A172 (cell line): ENCODE measurements at places on chromosomes 6 and 20. TPM values are rescaled to one million over a fixed set of nuclear protein-coding genes. Genes with fewer than 3 reads are reported as not detected.

The TNFAIP3 gene
- total RNA-seq = 1.2 and 1.6 TPM in 2 replicates

The RIMS1 gene
- not detected in 2 replicates for total RNA-seq

The TINAG gene
- total RNA-seq = not detected in 2 replicates

The HTR1E gene
- total RNA-seq = not detected in 2 replicates

The TCF19 gene
- 62.6 and 68.5 TPM in 2 replicates for total RNA-seq

The CCN6 gene
- not detected in 2 replicates for total RNA-seq

The OPN5 gene
- not detected in 2 replicates for total RNA-seq

The OOEP gene
- not detected in 2 replicates for total RNA-seq

The PYGB gene
- total RNA-seq = 91.8 and 118 TPM in 2 replicates

The CLIC5 gene
- total RNA-seq = not detected in 2 replicates

The KHDRBS2 gene
- total RNA-seq = not detected in 2 replicates

The GPR31 gene
- not detected in 2 replicates for total RNA-seq

The FGD2 gene
- not detected in 2 replicates for total RNA-seq

The KDM1B gene
- 9.3 and 11.2 TPM in 2 replicates for total RNA-seq

The ACOT8 gene
- 60.9 and 71.1 TPM in 2 replicates for total RNA-seq

The AGPAT1 gene
- 29.6 and 36.2 TPM in 2 replicates for total RNA-seq

The PACSIN1 gene
- 0.31 TPM in 1 of 2 replicates, not detected in the other for total RNA-seq

The TRAPPC3L gene
- not detected in 2 replicates for total RNA-seq

The CALHM4 gene
- not detected in 2 replicates for total RNA-seq

The CST11 gene
- total RNA-seq = not detected in 2 replicates

The NOTCH4 gene
- total RNA-seq = 0.81 and 1.6 TPM in 2 replicates

The ECT2L gene
- not detected in 2 replicates for total RNA-seq

The CRIP3 gene
- total RNA-seq = not detected in 2 replicates

The MYL9 gene
- 9.4 and 9.8 TPM in 2 replicates for total RNA-seq

The MMP24 gene
- 5.2 and 14.2 TPM in 2 replicates for total RNA-seq
